Fibroblast of the aortic adventitia (primary cell): ENCODE measurements at places on chromosomes 4 and X.

DNA sequence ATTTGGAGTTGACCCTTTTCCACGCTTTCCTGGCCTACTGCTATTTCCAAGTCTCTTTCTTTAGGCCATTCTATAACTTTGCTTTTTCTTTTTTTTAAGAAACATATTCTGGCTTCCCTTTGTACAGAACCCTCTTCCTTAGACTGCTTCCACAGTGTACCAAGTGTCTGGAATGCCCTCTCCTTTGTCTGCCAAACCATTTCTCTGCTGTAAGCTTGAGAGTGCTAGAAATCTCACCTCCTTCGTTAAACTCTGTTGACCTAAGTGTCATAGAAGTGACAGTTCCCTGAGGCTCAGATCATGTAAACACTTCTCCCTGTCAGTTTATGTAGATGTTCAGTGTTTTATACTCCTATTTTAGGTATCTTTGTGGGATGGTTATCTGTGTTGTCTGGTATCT, 108.4 kb downstream of the EDA start:
- no peak for DNase-seq

DNA sequence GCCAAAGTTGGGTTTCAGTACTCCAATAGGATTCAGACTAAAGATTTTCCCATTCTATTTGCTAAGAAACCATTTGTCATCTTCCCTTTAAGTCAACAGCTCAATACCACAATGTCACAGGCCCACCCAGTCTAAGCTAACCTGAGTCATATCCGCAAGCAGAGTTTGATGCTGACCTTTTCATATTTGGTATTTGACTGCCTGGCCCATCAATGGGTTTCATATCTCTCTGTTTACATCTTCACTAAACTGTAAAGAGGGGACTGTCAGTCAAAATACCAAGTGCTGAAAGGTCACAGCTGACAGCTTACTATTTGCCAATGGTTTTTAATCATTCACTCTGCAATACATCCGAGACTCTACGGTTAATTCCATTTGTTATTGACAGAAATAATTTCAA, 707.5 kb upstream of the ACTRT1 start:
- DNase-seq = no peak

- DNase-seq = no peak
Measured at GRCh38 chr4:140138428-140138827, 15.6 kb downstream of the MAML3 start.

DNA sequence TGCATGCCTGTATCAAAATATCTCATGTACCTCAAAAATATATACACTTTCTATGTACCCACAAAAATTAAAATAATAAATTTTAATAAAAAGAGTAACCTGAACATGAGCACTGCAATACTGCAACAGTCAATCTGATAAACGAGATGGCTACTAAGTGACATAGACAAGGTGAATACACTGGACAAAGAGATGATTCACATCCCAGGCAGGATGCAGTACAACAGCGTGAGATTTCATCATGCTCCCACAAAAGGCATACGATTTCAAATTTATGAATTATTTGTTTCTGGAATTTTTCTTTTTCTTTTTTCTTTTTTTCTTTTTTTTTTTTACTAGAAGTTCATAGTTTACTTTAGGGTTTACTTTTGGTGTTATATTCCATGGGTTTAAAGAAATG, 12.2 kb upstream of the FGF16 start:
- DNase-seq = no peak

- no peak for DNase-seq
Measured at GRCh38 chr4:87188932-87189331, 31.5 kb downstream of the KLHL8 start.

GRCh38 chr4:59068722-59069418, 1958.7 kb upstream of the IGFBP7 start:
- DNase-seq = no peak
